ENCODE measurements at places on chromosomes 16 and 17.

GRCh38 chr16:85989376-85989775, 90.4 kb downstream of the IRF8 start:
- DNase-seq = no peak

- no peak for DNase-seq
These were observed 4.7 kb upstream of the NSMCE1 start for GRCh38 chr16:27273330-27273669.

DNA sequence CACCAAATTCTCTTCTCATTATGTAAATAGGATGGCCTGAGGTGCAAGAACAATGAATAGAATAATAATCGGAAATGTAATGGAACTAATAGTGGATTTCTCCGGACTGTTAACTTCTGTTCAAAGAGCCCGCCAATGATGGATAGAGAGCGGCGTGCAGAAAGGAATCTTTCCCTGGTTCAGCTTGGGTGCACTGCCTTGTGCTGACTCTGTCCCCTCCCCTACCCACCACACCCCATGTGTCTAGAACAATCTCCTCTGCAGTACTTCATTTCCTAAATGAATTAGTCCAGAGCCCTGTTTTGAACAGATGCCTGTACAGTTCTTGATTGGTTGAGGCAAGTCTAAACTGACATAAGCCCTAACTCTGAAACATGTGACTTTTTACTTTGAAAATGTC, 125.4 kb downstream of the CDH13 start:
- no peak for DNase-seq

DNA sequence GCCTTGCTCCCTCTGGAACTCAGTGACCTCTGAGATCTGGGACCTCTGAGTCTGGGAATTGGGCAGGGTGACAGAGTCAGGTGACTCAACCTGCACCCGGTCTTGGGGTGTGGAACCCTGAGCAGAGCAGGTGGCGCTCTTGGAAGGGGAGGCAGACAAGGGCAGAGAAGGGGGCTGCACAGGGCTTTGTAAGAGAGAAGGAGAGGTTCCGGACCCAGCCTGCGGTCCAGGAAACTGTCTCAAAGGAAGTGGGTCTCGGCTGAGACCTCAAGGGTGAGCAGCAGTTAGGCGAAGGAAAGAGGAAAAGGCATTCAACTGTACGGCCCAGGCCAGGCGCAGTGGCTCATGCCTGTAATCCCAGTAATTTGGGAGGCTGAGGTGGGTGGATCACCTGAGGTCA, 10.0 kb upstream of the RIPOR1 start:
- no peak for DNase-seq

DNA sequence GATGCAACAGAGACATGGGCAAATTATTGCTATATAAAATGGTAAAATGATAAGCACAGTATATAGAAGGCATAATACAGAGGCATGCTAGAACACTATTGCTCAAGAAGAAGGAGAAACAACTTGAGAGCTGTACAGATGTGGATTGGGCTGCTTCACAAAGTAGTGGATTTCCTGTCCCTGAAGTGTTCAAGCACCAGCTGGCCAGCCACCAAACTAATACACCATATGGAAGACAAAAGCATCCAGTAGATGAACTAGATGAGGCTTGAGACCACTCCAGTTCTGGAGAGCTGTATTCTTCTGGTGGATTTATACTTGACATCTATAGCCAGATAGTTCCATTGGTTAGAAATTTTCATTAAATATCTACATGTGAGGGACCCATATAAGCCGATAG, 134.1 kb upstream of the GNAO1 start:
- DNase-seq = no peak

DNA sequence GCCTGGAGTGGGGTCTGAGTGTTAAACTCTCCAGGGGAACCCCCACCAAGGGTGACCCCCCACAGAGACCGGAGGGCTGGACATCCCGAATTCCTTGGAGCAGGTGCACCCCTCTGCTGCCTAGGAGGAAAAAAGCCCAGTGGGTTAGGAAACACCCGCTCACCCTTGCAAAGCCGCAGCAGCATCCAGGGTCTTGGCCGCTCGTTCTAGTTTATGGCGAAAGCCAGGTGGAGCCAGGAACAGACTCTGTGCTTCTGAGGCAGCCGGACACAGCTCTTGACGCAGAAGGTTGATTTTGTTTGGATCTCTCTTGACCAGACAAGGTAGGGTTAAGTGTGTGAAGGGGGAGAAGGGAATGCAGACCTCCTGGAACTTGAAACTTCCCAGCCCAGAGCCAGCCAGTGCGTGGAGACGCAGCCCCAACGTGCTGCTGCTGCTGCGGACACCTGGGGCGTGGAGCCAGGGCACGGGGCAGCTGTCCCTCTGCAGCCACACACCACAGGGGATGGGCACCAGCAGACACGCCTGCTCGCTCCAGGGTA, 154.5 kb downstream of the LAT start:
- DNase-seq = no peak

DNA sequence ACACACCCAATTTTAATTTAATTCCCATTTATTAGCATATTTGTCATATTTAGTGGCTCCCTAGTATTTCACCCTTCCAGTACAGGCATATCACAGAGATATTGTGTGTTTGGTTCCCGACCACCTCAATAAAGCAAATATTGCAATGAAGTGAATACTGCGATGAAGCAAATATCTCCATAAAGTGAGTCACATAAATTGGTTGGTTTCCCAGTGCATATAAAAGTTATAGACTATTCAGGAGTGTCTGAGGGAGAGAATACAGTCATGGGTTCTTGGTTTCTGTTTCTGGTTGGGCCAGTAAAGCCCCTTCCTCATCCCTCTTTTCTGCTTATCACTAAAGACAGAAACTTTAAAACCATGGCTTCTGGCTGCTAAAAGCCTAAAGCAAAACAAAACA, 295.4 kb upstream of the AXIN2 start:
- DNase-seq = no peak

DNA sequence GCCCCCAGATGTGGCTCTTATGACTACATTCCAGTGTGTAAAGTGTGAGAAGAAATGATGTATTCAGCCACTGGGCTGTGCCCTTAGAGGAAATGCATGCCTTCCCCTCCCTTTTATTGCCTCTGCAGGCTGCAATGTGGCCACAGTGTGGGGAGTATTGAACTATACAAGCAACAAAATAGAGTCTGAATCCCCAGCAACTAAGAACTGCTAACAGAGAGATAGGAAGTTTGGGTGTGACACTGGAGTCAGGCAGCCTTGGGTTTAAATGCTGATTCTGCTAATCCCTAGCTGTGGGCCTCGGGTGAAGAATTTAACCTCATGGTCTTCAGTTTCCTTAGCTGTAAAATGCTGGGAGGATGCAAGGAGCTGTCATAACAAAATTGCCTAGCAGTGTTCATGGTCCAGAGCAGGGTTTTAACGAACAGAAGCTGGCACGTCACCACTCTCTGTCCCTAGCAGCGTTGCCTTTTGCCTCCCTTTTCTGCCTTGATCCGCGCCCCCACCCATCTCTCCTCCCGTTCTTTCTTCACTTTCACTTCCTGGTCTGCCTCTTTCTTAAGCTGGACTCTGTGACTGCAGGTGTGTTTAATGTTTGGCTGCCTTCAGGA, 50.3 kb downstream of the KPNA2 start:
- no peak for DNase-seq

GRCh38 chr17:57985675-57985974, 2.4 kb downstream of the VEZF1 start:
- no peak for DNase-seq

- DNase-seq = no peak
These were observed 210.1 kb upstream of the NLRP1 start for GRCh38 chr17:5794385-5794784.

- DNase-seq = no peak
These were observed 7.9 kb upstream of the TMIGD1 start for GRCh38 chr17:30341703-30342249.

DNA sequence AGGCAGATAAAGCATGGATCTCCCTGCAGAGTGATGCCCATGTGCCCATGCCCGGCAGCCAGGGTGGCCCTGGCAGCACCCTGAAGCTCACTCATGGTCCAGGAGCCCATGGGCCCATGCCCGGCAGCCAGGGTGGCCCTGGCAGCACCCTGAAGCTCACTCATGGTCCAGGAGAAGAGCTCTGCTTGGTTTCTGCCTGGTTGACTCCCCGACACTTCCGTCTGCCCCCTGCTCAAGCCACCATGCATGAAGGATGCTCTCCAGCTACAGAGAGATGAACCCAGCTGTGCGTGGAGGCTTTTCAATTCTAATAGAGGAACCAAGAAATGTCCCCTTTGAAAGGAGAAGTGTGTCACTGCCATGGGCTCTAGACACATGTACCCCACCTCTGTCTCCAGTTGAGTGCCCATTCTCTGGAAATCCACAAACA, 8.7 kb downstream of the CCL17 start:
- no peak for DNase-seq

DNA sequence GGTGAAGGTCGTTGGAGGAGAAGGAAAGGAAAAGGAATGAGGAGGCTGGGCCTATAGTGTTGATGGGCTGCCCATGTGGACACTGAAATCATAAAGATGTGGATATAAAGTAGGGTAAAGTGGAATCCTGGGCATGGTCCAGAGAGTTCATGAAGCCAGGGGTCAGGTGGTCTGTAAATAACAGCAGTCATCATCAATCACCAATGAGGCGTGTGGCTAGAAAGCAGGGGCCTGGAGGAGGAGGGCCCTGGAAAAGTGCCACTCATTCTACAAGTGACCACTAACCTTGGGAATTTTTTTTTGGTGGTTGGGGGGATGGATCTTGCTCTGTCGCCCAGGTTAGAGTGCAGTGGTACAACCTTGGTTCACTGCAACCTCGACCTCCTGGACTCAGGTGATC, 115.3 kb upstream of the NOL11 start:
- no peak for DNase-seq

- DNase-seq = no peak
These were observed 175.2 kb downstream of the KCNJ2 start for GRCh38 chr17:70344386-70345060.

- no peak for DNase-seq
These were observed 15.8 kb downstream of the CACNG5 start for GRCh38 chr17:66850692-66851091.

DNA sequence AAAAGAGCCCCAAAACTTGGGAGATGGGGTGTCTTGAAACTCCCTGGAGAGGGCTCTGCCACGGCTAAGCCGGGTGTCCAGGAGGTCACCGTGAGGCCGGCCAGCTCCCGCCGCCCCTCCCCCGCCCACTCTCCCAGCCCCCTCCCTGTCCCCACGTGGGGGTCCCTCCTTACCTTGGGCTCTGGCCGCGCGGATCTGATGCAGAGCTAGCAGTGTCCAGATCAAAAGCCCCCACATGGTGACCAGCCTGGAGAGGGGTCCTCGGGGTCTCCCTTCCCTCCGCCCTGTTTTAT, 447 bp downstream of the SDK2 start:
- DNase-seq = no peak

DNA sequence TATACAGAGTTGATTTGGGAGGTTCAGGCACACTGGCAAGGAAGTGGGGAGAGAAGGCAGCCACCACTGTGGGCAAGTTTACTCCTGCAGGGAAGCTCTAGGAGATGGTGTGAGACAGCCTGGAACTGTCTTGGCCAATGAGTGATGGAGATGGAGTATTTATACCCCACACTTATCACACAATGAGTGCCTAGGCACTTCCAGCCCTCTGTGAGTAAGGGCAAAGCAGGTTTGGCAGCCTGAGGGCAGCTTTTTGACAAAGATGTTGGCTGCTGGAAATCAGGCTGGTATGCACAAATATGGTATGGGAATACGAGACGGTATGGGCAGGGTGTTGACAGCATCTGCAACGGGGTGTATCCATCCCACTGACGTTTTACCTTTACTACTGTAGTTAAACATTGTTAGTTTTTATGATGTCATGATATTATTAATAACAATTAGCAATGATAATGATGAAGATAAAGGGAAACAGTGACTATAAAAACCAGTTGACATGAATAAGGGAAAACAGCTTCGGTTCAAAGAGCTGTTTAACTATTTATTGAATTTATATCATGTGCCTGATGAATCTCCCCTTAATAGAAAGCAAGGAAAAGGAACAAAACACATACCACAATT, 149.9 kb downstream of the CDK5R1 start:
- DNase-seq = no peak

GRCh38 chr16:4661661-4662060, 31.7 kb upstream of the NUDT16L1 start:
- DNase-seq = no peak

DNA sequence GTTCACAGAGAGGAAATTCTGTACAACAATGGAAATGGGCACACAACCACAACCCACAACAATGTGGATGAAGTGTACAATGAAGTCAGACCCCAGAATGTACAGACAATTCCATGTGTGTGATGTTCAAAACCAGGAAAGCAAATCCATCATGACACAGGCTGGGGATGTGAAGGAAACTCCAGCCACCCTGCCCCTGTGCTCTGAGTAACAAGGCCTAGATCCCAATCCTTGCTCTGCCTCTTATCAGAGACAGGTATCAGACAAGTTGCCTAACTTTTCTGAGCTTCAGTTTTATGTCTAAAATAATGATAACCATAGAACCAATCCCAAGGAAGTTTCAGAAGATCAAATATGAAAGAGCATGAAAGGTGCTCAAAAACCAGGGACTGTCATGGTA, 1.8 kb upstream of the C16orf95 start:
- DNase-seq = no peak

- DNase-seq = no peak
These were observed 4.0 kb downstream of the SLC43A2 start for GRCh38 chr17:1624650-1625049.

DNA sequence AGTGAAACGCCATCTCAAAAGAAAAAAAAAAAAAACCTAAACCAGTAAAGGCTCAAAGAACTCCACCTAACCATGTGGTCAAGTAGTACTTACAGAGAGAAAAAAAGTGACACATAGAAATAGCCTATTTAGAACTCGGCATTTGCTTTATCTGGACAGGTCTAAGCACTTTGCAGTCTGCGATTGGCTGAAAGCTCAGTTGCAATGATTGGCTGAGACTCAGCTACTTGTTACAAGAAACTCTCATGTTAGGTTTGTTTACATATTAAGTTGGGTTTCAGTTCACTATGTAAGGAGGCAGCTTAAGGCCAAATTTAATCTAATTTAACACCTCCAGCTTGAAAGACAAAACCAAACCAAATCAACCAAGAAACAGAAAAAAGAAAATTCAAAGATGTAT, 19.1 kb downstream of the ABCC3 start:
- DNase-seq = no peak

DNA sequence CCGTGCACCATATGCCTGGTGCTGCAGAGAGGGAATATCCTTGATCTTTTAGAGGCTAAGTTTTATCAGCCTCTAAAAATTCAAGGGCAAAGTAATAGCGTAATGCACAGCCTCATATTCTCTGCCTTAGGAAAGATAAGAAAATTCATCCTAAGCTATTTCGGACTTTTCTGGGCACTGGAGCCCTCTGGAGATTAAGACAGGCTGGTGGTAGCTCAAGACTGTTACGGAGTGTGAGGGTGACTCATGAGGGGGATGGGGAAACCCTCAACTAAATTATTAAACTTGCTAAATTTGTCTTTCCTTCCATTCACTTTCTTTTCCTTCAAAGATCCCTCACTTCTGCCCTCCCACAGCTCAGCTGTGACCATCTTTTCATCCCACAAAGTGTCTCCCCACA, 73.3 kb downstream of the RPH3AL start:
- DNase-seq = no peak

- DNase-seq = no peak
These were observed 215.9 kb upstream of the GSE1 start for GRCh38 chr16:85396879-85397871.

Data from stimulated activated CD8-positive, alpha-beta memory T cell treated with anti-CD3 and anti-CD28 coated beads, Interleukin-15, amount 100 ng/mL, for 4 hours (primary cell).